ENCODE measurements at places on chromosomes 13 and 19. TPM values are rescaled to one million over a fixed set of nuclear protein-coding genes. Genes with fewer than 3 reads are reported as not detected.
A peak's percentile ranks its signal among the peaks of the same experiment; 100 is the strongest.

The SLC7A10 gene
- total RNA-seq = 6.3 TPM

The BEST2 gene
- total RNA-seq = 10.4 TPM

The GZMM gene
- total RNA-seq = not detected

The ZNF541 gene
- total RNA-seq = 0.42 TPM

The CEACAM20 gene
- total RNA-seq = not detected

DNA sequence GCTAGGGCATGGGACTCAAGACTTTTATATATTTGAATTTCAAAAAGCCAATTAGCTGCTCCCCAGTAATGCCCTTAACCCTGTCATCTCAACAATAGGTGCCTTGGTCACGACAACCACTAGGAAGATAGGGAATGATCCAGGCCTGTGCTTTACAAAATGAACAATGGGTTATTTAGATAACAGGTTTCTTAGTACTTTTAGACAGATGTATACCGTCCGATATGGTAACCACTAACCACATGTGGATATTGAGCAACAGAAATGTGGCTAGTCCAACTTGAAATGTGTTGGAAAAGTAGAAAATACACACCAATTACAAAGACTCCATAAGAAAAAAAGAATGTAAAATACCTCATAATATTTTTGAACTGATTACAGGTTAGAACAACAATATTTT, 201.2 kb downstream of the LHFPL6 start:
- DNase-seq = no peak

- no peak for DNase-seq
Measured at GRCh38 chr19:15640294-15640903, at the start of gene CYP4F3. Gene CYP4F3, plus strand, starts transcription at chr19:15640897. Its CDS starts 519 bp downstream, at chr19:15641416.

DNA sequence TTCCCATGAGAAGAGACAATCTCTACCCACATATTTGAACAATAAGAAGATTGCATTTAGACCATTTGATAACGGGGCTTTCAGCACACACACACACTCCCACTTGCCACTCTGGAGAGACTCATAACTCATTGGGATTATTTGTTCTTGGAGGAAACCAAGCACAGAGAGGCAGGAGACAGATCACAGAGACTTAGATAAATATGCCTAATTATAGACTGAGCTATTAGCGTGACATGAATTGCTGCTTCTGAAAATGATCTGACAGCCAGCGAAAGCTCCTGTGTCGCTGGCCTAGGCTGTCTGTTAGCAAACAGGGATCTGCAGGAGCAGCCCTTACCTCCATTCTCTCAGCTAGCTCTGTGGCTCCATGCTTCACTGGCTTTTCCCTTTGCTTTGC, 111.4 kb downstream of the CCNA1 start:
- no peak for DNase-seq

DNA sequence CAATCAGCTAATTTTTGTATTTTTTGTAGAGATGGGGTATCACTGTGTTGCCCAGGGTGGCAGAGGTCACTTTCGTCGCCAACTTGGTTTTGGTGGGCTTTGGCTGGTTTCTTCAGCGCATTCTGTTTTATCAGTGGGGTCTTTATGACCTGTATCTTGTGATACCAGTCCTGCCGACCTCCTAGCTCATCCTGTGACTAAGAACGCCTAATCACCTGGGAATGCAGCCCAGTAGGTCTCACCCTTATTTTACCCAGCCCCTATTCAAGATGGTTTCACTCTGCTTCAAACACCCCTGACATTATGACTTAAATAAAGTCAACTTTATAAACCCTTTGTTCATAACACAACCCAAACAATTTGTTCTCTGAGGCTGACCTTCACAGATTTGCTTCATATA, 3.0 kb upstream of the ZNF878 start:
- no peak for DNase-seq

DNA sequence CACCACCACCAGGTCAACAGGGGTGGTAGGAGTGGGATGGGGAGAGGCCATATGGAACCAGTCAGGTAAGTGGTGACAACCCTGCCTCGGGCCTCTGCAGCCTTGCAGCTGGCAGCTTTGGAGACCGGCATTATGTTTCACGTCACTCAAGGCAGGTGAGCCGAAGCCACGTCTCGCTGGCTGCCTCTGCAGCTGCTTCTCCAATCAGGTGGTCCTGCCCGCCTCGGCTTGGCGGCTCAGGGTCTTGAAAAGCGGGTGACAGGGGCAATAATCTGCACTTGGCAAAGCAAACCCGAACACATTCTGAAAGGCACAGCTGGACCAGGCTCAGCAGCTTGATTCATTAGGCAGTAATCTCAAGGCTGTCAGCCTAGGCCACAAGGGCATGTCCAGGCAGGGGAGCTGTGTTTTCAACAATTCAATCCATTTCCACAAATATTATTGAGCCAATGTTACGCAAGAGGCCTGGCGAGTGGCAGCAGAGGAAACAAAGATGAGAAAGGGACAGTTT, 77.4 kb upstream of the PCDH8 start:
- DNase-seq = no peak

DNA sequence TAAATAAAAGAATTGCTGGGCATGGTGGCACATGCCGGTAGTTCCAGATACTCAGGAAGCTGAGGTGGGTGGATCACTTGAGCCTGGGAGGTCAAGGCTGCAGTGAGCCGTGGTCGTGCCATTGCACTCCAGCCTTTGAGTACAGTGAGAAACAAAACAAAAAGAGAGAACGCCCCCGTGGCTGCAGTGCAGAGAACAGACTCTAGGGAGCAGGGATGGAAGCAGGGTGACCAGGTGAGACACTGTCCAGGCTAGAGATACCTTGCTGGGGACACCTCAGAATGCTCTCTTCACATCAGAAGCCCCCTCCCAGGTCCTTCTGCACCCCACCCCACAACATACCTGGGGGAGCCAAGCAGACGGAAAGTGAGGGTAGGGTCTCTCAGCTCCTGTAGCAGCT, 24.8 kb downstream of the MAP4K1 start:
- peak; percentile 61 for DNase-seq

DNA sequence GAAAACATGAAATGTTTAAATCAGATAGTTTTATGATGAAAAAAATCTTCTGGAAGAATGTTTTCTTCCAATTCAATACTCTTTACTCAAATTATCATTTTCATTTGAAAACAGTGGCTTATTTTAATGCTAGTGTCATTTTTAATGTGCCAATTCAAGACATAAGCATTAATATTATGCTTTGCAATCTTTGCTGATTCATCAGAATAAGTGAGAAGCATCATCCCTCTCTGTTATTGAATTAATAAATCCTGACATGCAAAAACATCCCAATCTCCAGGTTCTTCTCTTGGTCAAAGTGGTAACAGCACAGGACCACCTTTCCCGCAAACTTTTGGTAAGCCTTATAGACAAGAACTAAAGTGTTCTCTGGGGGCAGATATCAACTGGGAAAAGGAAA, 3.8 kb downstream of the INTS6 start:
- no peak for DNase-seq

DNA sequence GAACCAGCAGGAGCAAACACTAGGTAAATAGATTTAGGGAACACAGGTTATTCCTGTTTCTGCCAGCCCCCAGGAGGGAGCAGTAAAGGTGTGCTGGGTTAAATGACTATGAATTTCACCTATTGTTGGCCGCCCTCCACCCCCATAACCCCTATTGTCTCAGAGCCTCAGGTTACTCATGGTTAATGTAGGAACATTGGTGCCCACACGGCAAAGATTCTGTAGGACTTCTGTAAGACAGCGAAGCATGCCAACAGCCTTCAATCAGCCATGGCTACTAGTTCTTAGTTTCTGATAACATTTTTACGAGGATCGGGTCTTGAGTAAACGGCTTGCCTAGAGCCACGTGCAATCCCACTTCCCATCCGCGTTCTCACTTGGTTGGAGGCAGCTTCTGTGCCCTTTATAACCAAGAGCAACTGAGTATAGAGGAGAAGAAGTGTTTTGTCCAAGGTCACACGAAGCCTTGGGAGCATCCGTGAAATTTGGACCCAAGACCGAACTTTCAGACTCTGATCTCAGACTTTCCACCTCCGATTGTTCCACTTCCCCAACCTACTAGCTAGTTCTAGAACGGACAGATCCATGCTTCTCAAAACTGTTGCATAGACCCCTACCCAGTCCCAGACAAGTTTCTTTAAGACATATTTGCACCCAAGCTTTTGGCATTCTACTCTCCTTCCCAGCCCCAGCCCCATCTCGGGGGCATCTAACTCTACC, 5.1 kb upstream of the CACNG8 start:
- peak; percentile 85 for DNase-seq

- peak; percentile 24 for DNase-seq
Measured at GRCh38 chr13:43428545-43429296, 358.1 kb downstream of the ENOX1 start.

DNA sequence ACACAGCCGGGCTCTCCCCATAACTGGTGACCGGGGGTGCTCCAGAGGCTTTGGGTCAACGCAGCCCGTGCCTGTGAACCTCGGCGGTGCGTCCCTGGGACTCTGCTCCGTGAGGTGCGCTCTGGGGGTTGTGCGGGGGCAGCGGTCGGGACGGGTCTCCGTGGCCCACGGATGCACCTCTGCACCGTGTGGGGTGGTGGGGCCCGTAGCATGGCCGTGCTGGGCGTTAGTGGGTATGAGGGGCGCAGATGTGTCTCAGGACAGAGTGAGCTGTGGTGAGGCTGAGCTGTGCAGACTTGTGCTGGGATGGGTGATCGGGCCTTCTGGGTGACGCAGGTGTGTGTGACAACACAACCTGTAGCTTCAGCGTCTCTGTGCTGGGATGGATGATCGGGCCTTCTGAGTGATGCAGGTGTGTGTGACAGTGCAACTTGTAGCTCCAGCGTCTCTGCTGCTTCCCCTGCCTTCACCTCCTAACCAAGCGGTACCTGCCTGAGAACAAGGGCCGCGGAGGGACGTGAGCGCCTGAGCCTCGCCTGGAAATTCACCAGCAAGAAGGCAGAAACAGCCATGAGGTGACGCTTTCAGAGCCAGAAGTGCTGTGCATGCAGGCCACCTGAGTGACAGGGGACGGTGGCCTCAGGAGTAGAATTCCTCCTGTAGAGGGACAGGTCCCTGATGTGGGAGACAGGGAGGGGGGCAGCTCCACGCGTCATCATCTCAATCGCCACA, 599 bp downstream of the ZNF331 start:
- DNase-seq = peak; percentile 11

GRCh38 chr19:45408830-45409556, 2.5 kb downstream of the POLR1G start:
- DNase-seq = no peak

DNA sequence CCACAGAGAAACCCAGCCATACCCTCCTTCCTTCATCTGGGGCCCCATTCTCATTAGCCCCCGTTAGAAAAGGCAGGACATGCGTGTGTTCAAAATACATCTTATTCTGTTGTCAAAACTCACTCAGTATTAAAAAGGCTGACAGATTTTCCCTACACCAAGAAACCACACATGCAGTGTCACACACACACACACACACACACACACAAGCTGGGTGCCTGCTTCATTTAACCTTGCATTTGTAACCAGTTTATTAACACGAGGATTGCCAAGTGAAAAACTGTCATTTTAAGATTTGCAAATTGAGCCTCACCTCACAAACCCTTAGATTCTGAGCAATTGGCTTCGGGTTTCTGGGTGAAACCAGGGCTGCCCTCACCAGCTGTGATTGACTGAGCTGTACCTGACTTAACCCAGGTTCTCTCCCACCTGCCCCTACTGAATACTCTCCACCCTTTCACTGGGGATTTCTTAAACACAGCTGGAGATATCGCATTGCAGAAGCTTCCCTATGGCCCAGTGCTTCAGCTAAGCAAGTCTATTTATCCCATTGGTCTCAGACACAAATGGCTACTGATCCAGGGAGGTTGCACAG, 172.7 kb upstream of the ZNF507 start:
- peak; percentile 13 for DNase-seq

GRCh38 chr19:42606660-42607351, 12.1 kb upstream of the CEACAM8 start:
- DNase-seq = peak; percentile 92
